ENCODE measurements at places on chromosomes 5 and 9. TPM values are rescaled to one million over a fixed set of nuclear protein-coding genes. Genes with fewer than 3 reads are reported as not detected.

DNA sequence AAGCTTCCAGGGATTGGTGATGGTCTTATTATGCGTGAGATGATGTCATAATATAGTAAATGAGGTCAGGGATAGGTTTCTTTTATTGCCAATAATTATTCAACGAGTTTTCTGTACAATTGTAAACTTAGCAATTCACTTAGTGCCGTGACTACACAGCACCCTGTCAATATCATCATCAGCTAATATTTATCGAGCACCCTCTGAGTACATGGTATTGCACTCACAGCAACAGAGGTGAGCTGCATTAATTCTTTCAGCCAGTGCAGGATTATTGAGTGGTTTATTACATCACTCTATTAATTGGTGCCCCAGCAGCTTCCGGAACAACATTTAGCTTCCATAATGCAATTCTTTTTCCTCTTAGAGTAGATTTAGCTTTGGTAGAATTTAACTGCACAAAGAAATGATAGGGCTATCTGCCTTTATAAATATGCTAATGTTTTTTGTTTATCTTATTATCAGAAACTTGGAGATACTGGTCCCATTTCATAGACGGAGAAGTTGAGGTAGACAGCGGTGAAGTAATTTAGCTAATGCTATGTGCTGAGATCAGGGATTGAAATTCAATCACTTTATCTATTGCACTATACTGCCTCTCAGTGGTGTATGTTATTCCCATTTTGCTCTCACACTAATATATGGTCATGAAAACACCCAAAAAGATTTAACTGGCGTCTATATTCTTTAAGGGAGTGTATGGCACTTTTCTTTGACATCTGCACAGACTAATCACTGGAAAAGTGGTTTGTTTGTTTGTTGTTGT lies 726.1 kb upstream of the WWC1 start:
- DNase-seq: no peak

DNA sequence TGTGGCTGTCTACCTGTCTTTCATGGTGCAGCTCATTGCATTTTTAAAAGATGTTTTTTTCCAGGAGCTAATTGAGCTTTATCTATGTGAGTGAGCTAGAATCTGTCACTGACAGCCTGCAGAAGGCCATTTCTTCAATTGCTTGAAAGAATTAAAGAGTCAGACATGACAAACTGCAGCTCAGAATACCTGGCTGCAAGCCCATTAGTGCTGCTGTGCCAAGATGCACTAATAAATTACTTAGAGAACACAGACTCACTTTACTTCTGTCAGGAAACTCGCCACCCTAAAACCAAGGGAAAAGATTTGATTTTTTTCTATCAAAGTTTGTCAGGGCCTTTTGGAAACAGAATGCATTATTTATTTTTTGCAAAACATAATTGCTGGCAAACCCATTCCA lies 368.3 kb downstream of the CAAP1 start:
- DNase-seq: no peak

DNA sequence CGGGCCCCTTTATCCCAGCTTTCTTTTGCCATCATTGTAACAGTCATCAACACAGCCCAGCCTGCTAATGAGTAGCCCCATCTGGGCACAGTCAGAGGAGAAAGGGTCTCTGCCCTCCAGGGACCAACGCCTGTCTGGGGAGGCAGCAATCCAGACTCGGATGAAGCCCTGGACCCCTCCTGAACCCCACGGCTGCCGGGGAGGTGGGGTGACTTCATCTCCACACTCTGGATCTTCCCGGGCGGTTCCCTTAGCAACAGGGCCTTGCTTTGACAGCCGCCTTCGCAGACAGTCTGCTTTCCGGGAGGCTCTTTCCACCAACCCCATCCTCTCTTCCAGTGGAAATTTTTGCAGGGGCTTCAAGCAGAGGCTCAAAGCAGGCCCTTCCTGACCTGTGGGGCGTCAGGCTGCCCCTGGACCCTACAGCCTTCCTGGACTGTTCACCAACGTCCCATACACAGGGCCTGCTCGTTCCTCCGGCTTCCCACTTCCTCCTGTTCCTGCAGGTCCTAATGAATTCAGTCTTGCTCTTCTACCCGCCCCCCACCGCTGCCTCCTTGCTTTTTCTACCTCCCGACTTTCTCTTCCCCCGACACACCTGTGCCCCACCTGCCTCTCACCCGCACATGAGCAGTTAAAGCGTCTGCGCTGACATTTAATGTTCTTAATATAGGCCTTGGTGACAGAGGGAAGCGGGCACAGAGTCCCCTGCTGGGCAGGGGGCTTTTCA lies 161.7 kb upstream of the MVB12B start:
- no peak for DNase-seq

- DNase-seq: no peak
Observed at GRCh38 chr5:89866410-89866809, 543.1 kb downstream of the CETN3 start.

The ACSL6 gene
- total RNA-seq: not detected

The CATSPER3 gene
- 0.39 TPM for total RNA-seq

The MED22 gene
- 25.2 TPM for total RNA-seq
